RWPE1 (cell line): ENCODE measurements at places on chromosomes 11 and 22.

DNA sequence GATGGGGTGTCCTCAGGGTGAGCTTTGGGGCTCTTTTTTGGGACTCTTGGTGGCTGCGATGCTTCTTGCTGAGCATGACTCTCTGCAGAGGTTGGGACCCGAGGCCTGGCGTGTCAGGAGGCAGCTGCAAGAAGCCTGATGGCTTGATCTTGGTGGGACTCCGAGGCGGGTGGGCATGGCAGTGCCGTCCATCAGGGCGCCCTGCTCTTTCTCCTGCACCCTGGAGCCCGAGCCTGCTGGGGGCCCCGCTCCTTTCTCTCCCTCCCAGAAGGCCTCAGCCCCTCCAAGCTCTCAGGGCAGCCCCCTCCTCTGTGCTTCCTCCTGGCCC is 432.7 kb downstream of the TBC1D22A start:
- DNase-seq = no peak

DNA sequence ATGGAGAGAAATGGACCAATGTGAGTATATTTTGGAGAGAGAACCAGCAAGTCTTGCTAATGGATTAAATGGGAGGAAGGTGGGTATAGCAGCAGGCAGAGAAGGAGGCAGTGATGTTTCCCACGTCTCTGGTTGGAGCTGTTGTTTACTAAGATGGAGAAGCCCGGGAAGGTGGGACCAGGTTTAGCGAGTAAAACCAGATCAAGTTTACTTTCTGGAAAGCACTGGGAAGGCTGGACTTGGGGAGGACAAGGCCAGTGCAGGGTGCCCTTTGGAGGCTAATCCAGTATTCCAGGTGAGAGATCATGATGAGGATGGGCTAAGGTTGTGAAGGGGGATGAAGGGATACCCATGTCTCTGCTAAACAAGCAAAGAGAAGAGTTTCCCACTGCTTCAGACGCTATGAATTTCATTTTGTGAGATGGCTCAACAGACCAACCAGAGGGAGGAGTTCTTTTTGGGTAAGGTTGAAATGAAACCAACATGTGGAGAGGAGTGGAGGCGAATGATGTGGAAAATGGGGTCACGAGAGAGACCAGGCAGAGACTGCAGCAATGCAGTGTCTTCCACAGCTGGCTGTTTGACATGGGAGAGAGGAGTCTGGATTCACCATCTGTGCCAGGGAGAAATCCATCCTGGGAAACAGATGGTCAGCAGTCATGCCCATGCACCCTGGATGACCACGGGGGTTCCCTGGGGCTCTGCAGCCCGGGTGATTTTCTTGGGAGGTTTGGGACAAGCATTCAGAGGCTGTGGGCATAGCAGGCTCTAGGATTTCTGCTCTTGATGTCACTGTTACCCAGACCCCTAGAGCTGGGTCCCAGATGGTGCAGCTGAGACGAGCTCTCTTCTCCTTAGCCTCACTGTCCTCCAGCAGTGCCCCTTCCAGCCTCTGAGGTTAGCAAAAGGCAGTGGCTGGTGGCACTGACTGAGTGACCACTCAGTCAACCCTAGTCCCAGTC is 24.9 kb downstream of the COMMD9 start:
- no peak for DNase-seq

GRCh38 chr22:34709641-34710040 is 356.3 kb upstream of the ISX start:
- DNase-seq = no peak

- no peak for DNase-seq
Measured at GRCh38 chr11:67072295-67072694, 15.6 kb downstream of the RHOD start.

- DNase-seq = no peak
Measured at GRCh38 chr22:36237462-36238372, 1.6 kb downstream of the APOL2 start.

DNA sequence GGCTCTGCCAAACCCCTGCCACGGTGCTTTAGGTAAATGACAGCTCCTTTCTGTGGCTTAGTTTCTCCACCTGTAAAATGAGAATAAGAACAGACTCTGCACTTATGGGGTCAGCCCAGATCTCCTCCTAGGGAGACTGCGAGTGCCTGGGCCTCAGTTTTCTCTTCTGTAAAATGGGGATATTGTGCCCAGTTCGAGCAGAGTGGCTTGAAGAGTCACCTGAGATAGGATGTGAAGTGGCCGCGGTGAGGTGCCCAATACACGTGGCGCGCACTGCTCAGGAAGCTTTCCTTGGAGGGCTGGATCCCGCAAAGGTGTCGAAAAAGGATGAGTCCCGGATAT is 473 bp upstream of the EMID1 start:
- no peak for DNase-seq

DNA sequence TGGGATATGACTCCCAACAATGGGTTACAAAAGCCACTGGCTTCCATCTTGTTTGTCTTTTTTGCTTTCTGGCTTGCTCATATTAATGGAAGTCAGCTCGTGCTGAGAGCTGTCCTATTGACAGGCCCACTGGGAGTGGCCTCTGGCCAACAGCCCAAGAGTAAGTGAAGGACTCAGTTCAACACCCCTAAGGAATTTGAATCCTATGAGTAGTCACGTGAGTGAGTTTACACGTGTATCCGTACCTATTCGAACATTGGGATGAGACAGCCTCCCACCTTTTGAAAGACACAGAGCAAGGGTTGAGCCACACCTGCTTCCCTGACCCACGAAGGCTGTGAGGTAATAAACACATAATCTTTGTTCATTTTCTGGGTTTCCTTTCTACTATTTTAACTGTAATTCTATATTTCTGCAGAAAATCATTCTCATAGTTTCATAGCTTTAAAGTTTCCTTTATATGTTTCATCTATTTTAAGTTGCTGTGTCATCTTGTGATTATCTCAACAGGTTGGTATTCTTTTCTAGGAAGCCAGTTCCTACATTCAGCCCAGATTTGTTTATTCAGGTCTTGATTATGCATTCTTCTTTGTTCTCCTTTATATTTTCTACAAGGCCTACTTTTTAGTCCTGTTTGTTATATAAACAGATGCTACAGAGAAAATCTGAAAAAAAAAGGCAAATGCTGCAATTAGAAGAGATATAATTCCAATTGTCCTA is 802.3 kb downstream of the CNTN5 start:
- no peak for DNase-seq

- no peak for DNase-seq
Measured at GRCh38 chr22:27756212-27756660, 45.3 kb downstream of the MN1 start.

DNA sequence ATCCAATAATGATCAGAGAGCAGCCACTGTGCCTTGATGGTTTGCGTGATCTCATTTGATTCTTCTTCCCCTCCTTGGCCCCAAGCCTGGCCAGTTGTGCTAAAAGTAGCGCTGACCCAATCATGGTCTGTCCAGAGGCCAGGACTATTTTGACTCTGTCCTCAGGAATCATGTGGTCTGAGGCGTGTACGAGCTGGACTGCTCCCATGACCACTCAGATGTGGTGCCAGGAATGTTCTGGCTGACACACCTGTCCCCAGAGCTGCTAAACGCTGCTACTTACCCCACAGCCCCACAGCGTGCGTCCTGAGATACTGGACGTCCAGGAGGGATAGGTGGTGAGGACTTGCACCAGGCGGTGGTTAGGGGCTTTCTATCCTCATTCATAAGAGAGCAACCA is 70.5 kb downstream of the FEZ1 start:
- no peak for DNase-seq

DNA sequence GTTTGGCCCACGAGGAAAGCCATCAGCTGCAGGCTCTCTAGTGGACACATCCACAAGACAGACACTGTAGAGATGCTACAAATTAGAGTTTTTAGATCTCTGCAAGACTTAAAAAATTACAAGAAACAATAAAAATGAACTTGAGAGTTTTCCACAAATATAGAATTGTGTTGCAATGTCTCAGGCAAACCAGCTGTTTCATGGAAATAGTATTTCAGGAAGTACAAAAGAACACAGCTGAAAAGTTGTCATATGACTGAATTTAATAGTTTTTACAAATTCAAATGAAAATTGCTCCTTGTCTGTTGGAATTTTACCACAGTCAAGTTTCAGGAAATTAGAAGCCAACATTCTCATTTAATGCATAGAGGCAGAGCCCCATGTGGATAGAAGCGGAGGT is 184.5 kb upstream of the PITPNB start:
- no peak for DNase-seq

- DNase-seq = peak; percentile 75
Measured at GRCh38 chr11:73242251-73243092, 24.4 kb downstream of the P2RY2 start.

DNA sequence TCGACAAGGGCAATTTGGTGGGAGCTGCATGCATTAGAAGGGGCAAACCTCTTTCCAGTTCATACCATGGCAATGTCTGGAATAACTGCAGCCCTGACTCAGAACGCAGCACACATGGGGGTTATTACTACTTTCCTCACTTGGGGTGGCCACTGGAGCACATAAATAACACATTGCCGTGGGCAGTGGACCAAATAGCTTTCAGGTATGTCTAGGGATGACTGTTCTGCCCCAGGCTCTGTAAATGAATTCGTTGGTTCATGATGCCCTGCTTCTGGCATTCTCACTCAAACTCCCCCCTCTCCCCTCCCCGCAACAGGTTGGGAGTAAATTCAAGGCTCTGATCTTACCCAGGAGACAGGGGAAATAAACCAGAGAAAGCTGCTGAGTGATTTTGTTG is 238.0 kb upstream of the PLET1 start:
- no peak for DNase-seq

- no peak for DNase-seq
Measured at GRCh38 chr11:134244593-134244992, 8.6 kb downstream of the THYN1 start.

GRCh38 chr22:38311323-38311620 is 6.0 kb downstream of the CSNK1E start:
- DNase-seq = no peak

- no peak for DNase-seq
Measured at GRCh38 chr11:103413266-103413888, 304.2 kb downstream of the DYNC2H1 start.

DNA sequence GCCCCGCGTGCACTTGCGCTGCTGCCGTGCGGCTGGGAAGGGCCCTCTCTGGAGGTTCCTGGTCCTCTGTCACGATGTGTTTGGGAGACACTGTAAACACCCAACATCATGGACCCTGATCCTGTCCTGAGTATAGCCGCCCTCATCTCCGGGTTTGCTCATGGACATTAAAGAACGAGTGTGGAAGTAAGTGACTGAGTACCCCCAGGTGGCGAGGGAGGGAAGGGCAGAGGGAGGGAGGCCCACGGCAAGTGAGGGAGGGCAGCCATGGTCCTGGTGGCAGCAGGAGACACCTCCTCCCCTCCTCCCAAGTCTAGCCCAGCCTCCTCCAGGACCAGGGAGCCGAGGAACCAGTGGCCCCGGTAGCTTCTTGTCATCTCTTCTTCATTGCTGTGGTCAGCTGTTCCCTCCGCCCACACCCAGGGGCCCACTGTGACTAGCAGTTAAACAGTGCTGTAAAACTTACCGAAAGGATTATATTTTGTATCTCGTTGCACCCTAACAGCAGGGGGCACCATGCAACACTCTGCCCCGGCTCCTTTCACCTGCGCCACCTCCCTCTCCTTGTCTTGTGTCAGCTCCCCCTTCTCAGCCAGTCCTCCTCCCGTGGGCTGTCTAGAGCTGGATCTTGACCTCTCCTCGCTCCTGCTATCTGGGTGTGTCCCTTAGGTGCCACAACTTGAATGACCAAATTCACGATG is 566.5 kb upstream of the B3GAT1 start:
- no peak for DNase-seq

- no peak for DNase-seq
Measured at GRCh38 chr22:46792841-46793261, 30.4 kb downstream of the TBC1D22A start.

- no peak for DNase-seq
Measured at GRCh38 chr11:76747153-76747914, 35.8 kb upstream of the TSKU start.

DNA sequence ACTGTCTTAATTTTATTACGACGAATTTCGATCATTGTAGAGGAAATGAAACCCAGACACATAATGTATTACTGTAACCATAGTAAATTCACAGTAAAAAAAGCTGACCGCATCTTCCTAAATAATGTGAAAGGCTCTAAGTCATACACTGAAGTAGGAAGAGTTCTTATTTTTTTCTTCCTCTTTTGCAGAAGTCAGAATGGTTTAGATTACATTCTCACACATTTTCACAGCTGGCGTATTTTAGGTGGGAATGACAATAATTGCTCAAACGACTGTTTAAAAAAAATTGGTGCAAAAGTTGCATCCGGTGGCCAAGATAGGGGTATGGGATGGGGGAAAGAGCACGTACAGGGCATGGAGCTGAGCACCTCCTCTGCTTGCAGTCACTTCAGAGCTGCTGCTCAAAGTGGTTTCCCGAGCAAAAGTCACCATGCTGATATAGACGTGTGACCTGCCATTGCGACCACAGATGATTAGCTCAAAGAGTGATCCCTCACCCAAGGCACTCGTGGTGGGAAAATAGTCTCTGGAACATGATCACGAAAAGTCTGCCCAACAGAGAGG is 35.3 kb downstream of the MMP13 start:
- no peak for DNase-seq

DNA sequence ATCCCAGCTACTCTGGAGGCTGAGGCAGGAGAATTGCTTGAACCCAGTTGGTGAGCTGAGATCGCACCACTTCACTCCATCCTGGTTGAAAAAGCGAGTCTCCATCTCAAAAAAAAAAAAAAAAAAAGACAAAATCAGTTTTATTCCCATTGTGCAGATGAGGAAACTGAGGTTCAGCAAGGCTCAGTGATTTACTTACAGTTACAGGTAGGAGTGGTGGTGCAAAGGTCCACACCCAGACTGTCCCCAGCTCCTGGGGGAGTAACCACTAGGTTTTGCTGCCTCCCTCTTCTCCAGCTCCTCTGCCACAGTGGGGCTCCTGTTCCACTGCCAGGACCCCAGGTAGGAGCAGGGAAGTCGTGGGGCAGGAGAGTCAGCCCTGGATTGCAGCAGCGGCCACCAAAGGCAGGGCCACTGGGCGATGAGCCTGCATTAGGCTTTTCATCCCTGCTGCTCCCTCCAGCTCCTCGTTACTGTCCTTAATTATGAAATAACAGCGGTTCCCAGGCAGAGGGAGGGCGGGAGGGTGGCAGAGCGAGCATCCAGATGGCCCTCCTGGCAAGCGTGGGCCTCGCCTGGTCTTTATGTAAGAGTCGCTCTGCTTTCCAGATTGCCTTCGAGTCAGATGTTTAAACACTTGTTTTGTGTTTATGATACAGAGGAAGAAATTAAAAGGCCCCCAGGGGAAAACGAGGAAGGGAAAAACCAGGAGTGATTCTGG is 15.5 kb upstream of the RASD2 start:
- DNase-seq = no peak

- peak; percentile 99 for DNase-seq
Measured at GRCh38 chr11:118997627-118998387, at the start of gene CENATAC. Gene CENATAC (plus strand): TSS chr11:118998138. CDS start chr11:118998198, 60 bp downstream.

- no peak for DNase-seq
Measured at GRCh38 chr11:45161252-45162063, 15.0 kb downstream of the PRDM11 start.

GRCh38 chr11:64388894-64389293 is 29.9 kb downstream of the RPS6KA4 start:
- no peak for DNase-seq
